Stimulated activated effector memory CD8-positive, alpha-beta T cell treated with anti-CD3 and anti-CD28 coated beads, Interleukin-12 subunit alpha, Interleukin-12 subunit beta, amount 100 ng/mL, for 72 hours (primary cell): ENCODE measurements at places on chromosomes 16 and 17.

DNA sequence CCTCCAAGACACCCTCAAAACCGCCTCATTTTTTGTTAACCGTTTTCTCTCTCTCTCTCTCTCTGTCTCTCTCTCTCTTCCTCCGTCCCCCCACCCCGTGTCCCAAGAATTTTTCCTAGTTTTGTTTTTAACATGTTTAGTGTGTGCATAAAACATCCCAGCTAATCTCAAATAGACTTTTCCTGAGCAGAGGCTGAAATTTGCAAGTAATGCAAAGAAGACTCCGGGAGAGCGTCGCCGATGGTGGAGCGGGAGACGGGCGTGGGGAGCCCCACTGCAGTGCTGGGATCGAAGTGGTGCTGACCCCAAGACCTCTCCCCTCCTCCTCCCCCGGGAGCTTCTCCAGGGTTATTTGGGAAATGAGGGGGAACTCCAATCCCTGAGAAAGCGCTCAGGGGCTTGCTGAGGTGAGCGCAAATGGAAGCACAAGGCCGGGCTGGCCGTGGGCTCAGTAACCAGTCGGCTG lies 4.7 kb upstream of the DLX4 start:
- DNase-seq: no peak

- no peak for DNase-seq
Measured at GRCh38 chr17:40352237-40352778, 12.2 kb downstream of the GJD3 start.

DNA sequence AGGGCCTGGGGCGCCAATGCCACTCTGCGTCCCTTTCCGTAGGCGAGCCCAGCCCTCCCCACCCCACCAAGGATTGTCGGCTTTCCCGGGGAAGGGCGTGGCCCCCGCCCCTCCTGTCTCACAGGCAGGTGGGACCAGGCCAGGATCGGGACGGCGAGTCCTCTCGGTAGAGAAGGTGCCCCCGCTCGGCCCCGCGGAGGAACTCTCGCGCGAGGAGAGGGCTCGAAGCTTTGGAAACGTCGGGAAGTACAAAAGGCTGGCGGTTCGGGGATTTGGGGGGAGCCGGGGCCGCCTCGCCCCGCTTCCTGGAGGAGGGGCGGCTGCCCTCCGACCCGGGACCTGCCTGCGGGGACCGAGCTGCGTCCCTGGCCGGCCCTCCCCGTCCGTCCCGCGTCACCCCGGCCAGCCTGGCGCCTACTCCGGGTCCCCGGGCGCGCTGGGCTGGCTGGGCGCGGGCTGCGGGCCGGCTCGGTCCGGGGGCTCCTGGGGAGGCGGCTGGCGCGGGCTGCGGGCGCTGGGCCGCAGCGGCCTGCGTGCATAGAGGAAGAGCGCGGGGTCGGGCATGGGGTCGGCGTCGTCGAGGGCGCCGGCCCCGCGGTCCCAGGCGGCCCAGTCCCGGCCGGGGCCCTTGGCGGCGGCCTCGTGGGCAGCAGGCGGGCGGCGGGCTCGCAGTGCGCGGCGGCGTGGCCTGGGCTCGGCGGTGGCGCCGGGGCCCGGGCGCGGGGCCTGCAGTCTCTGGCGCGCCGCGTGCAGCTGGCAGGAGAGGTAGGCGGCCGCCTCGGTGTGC lies 12.6 kb upstream of the CLUH start:
- no peak for DNase-seq

- DNase-seq: no peak
Measured at GRCh38 chr16:84889066-84889465, 69.3 kb downstream of the CRISPLD2 start.

- no peak for DNase-seq
Measured at GRCh38 chr17:57861790-57862693, 12.2 kb upstream of the MRPS23 start.

- DNase-seq: no peak
Measured at GRCh38 chr17:18093616-18094408, 6.1 kb downstream of the DRG2 start.

DNA sequence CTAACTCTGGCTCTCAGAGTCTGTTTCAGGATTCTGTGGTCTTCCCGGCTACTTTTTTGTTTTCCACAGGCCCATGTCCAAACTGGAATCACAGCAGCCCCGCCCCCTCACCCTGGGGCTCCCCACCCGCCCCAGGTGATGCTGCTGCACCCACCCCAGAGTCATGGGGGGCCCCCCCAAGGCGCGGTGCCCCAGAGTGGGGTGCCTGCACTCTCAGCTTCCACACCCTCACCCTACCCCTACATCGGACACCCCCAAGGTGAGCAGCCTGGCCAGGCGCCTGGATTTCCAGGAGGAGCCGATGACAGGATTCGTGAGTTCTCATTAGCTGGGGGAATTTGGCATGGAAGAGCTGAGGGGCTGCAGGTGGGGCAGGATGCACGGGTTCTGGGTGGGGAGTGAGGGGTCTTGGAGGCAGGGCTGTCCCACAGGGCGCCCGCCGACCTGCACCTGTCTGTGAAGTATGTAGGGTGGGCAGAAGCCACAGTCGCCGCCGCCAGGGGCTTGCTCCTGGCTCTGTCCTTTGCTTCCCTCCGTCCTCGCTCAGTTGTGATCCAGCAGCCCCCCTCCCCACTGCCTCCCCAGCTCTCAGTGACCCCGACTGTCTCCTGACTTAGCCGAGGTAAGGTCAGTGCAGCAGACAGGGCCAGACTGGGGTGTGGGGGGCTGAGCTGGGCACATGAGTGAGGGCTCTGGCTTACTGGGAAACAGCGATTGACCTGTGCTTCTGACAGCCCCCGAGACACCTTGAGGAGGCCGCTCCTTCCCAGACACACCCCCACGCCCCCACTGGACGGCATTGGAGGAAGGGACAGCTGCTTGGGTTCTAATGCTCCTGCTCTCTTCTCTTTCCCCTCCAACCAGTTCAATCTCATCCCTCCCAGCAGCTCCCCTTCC lies 10.0 kb downstream of the TUFM start:
- DNase-seq: no peak

- no peak for DNase-seq
Measured at GRCh38 chr17:29709866-29710519, 87.3 kb upstream of the CORO6 start.

- no peak for DNase-seq
Measured at GRCh38 chr16:48542020-48542473, 67.9 kb downstream of the N4BP1 start.

GRCh38 chr16:63385714-63386432 lies 1349.6 kb upstream of the CDH8 start:
- DNase-seq: no peak

GRCh38 chr17:3885970-3886369 lies 6.9 kb downstream of the CAMKK1 start:
- no peak for DNase-seq

DNA sequence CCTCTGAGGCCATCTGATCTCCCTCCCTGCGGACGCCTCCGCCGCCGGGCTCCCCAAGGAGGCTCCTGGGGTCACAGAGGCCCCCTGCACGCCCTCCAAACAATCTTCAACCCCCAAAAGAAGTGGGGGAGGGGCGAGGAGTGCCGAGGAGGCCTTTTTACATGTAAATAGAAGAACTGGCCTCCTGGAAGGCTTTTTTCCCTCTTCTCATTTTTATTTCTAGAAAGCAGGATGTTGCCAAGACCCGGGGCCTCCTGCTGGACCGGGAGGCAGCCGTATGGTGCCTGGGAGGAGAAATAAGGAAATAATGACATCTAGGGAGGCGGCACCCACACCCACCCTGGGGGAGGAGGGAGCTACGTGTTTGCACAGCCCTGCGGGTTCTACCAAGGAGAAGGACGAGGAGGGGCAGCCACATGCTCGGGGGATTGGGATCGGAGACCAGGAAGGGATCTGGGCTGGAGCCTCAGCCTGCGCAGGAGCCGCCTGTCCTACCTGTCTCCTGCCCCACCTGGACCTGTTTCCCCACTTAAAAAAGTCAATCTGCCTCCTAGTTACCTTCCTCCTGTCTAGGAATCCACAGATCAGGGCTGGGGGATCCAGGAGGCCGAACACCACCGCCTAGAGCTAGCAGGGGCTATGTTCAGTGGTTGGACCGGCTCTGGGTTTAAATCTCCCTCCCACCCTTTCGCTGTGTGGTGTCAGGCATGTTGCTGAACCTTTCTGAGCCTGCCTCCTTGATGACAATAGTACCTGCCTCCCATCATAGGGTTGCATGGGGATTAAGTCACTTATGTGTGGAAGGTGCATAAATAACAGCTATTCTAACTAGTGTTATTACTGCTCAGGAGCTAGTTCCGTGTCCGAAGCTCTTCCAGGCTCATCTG lies 175.7 kb upstream of the GSE1 start:
- no peak for DNase-seq

DNA sequence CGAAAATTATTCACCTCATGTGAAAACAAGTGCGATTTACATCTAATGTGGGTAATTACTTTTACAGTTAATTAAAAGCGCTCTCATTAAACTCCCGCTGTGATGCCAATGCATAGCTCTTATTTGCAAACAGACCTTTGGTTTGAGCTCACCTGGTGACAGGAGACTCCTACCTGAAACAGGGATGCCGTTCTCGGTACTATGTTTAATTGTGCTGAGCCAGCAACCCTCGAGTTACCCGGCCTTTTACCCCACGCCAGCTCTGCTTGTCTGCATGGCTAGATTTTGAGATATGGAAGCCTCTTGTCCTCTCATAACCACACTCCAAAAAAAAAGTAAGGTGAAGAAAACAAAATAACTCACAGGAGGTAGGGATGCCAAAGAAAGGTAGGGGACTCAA lies 690.4 kb upstream of the RBFOX1 start:
- DNase-seq: no peak

GRCh38 chr16:30893417-30893743 lies 497 bp downstream of the BCL7C start:
- DNase-seq: no peak

DNA sequence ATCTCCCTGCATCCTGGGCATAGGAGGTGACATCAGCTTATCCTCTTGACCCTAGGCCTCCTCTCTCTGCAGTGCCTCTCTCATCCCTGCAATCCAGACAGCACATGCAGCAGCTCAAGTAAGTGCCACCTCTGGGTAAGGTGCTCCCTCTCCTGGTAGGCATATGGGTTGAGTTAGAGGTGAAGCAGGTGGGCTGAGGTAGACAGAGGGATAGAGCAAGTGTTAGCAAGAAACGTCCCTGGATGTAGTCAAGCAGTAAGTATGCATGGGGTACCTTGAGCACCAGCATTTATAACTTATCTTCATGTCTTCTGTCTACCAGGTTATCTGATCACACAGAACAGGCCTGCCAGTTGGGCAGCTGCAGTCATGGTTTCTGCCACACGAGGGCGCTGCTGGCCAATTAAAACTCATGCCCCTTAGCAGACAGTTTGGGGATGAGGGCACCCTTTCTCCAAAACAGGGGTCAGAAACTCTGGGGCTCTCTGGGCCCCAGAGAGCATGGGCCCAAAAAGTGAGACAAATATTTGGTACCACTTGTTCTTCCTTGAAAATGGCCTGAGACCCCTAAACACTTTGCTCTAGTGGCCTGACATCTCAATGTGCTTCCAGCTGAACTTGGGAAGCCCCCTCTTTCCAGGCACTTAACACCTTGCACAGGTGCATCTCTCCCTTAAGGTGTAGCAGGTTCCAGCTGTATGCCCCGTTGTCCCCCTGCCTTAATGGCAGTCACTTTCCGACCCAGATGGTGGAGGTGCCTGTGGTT lies 59.8 kb downstream of the NEUROD2 start:
- peak; percentile 92 for DNase-seq

GRCh38 chr16:28067604-28068379 lies 4.3 kb upstream of the GSG1L start:
- no peak for DNase-seq

DNA sequence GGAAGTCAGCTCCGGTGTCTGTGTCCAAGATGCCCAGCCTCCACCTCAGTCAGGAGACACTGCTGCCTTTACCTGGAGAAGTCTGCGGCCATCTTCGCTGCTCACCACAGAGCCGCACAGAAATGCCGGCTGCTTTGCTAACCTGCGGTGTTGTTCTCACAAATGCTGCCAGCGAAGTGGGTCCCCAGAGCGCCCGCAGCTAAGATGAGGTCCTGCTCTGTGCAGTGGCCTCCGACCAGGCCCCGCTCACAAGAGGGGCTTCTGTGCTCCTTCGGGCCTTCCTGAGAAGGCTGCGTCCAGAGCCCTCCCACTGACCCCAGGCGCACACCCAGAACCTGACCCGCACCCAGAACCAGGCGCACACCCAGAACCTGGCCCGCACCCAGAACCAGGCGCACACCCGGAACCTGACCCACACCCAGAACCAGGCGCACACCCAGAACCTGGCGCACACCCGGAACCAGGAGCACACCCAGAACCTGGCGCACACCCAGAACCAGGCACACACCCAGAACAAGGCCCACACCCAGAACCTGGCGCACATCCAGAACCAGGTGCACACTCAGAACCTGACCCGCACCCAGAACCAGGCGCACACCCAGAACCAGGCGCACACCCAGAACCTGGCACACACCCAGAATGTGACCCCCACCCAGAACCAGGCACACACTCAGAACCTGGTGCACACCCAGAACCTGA lies 51.5 kb upstream of the FASN start:
- no peak for DNase-seq

DNA sequence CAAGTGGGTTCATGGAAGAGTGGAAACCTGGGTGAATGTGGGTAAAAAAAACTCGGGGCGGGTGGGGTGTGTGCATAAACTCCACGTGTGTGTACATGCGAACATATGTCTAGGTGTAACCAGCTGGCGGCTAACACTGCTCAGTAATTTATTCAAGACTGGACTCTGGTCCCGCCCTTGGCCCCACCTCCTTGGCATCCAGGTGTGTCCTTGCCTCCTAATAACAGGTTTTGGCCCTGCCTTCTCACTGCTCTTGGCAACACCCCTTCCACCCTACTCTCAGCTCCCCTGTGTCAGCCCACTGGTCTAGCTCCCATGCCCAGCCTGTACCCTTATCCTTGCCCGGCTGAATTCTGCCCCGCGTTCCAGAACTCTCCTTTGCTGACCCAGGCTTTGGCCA lies 8.3 kb downstream of the FLII start:
- no peak for DNase-seq

GRCh38 chr16:83685615-83686165 lies 122.1 kb upstream of the HSBP1 start:
- no peak for DNase-seq

GRCh38 chr17:42305543-42306384 lies 17.5 kb downstream of the STAT5A start:
- DNase-seq: no peak

DNA sequence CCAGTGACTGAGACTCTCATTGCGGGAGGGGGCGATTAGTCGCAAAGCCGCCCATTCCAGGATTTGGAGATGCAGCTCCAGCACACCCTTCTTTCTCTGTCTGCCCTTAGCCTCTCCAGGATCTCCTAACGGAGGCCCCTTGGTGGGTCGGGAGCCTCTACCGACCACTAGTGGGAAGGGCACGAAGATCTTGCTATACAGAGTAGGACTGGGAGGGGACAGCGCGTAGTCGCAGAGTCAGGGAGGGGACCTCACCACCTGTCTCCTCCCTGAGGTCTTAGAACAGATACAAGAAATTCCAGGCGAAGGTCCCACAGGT lies 588 bp upstream of the SMTNL2 start:
- no peak for DNase-seq

DNA sequence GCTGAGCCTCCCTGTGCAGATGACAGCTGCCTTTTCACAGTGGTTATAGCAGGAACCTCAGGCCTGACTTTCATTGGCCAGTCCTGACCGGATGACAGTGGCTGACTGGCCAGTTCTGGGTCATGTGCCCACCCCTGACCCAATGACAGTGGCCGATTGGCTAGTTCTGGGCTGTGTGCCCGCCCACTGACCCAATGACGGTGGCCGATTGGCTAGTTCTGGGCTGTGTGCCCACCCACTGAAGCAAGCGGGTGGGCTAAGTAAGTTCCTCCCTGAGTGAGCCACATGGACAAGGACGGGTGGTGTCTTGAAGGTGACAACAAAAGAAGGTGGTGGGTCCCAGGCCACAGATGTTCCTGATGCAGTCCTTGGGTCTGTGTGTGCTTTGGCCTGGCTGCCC lies 9.5 kb downstream of the DEF8 start:
- no peak for DNase-seq
